CD8-positive, alpha-beta memory T cell (primary cell): ENCODE measurements at places on chromosomes 3 and 15. TPM values are rescaled to one million over a fixed set of nuclear protein-coding genes. Genes with fewer than 3 reads are reported as not detected.

Gene NUDT16
- total RNA-seq = 8.3 TPM

Gene SLC2A2
- not detected for total RNA-seq

Gene ZNF710
- 13.2 TPM for total RNA-seq

Gene TMEM87A
- total RNA-seq = 44.6 TPM

Gene MYEF2
- 9.8 TPM for total RNA-seq

Gene REC114
- total RNA-seq = not detected

Gene MYNN
- total RNA-seq = 19.2 TPM
